ENCODE measurements at places on chromosomes 2 and 18.
A peak's percentile ranks its signal among the peaks of the same experiment; 100 is the strongest.

- DNase-seq: no peak
Measured at GRCh38 chr2:232487385-232488096, at the start of gene ECEL1. ECEL1 (minus strand) TSS chr2:232487834; CDS start chr2:232486653, 1,181 bp downstream.

DNA sequence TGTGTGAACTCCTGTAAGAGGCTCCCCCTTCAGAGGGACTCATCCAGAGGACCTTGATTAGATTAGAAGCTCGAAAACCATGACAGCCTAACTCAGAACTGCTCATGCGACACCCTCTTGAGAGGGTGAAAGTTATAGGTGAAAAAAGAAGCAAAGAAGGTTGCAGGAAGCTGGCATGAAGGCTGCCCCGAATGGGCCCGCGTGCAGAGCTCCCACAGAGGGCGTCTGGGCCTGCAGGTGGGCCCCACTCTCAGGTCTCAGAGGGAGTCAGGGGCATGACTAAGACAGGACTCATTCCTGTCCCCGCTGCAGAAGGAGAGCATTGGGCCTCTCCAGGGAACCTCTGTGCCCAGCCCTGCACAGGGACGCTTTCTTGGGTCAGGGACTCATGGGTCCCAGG, 235.4 kb downstream of the EIPR1 start:
- DNase-seq: no peak

GRCh38 chr2:200744201-200744602, 67.5 kb upstream of the BZW1 start:
- no peak for DNase-seq

DNA sequence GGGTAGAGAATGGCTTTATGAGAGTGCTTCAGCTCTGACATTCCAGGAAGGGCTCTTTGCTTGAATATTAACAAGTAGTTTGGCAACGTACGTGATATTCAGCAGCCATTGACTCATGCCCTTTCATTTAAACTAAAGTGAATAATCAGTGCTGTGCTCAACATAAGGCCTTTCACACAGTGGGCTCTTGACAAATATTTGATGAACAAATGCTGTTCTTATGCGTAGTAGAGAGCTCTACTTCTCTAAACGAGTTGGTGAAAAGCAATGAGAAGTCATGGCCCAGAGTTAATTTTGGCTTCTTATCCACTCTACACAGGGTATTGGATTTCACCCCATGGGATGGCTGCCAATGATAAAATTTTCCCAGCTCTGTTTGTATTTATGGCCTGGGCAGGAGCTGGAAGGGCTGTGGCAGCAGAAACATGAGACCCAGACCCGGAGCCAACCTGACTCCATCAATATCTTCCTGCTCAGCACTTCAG, 338.9 kb downstream of the CCDC85A start:
- DNase-seq: no peak

- no peak for DNase-seq
Measured at GRCh38 chr2:218400167-218400929, 680 bp downstream of the CTDSP1 start.

GRCh38 chr2:174901075-174901474, 104.1 kb downstream of the CHN1 start:
- no peak for DNase-seq

- DNase-seq: peak; percentile 44
Measured at GRCh38 chr2:230864605-230865306, at the start of gene ITM2C. ITM2C (plus strand) TSS chr2:230864942; CDS start chr2:230865026, 84 bp downstream.

DNA sequence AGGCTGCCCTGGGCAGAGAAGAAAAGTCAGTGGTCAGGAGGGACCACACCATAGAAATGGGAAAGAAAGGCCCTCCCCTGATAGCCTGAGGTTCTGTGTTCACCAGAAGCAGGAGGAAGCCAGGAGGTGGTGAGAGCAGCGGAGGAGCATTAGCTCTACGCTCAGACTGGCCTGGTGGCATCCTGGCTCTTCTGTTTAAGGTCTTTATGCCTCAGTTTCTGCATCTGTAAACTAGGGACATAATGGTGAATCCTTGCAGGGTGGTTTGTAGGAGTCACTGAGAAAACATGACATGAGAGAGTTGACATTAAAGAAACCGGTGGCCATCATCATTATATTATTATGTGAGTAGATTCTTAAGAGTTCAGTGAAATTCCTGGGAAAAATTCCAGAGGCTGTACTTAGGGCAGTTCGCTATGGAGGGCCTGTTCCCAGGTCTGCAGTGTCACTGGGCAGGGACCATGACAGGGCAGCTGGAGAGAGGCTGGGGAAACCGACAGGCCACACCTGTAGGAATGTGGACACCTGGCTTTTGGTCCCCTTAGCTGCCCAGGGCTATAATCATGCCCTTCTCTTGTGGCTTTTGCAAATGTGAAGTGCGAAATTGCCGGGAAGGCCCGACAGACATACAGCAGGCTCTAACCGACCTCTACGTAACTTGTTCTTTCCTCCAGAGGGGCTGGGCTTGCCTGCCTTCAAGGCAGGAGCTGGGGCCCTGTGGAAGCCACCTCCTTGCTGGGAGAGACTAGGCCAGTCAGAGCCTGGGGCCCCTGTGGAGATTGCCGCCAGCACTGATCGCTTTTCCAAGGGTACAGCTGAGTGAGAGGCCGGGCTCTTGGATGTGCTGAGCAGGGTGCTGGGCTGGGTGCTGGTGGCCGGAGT, 31.0 kb downstream of the GLI2 start:
- no peak for DNase-seq

DNA sequence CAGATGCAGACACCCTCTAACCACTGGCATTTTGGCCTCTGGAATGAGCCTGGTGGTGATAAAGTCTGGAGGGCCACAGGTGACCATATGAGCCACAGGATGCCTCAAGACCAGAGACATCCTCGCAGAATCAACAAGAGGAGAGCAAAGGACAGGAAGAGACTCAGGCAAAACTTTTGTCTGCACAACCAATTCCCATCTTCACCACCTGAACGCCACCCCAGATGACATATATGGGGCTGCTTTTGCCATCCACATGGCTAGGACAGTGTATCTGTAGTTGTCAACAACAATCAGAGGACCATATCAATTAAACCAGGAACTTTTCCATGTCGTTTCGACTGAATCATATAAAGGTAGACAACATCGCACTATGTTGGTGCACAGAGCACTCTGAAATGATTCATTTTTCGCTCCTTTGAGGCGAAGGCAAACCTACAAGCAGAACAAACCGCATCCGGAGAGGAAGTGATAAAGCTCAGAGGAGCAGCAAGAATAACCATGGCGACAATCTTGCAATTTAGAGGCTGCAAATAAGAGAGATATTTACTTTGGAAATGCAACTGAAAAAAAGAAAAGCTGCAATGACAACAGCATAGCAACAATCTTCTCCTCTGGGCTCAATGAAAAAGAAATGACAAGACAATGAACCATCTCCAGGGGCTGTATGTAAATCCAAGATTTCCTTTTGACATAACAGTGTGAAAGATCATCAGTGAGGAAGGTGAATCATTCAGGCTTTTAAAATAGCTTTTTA, 204.5 kb downstream of the ARL4C start:
- no peak for DNase-seq

- DNase-seq: no peak
Measured at GRCh38 chr18:79458131-79458838, 62.6 kb downstream of the NFATC1 start.
